Natural killer cell (primary cell): ENCODE measurements at places on chromosomes 12 and 14. TPM values are rescaled to one million over a fixed set of nuclear protein-coding genes. Genes with fewer than 3 reads are reported as not detected.

DNA sequence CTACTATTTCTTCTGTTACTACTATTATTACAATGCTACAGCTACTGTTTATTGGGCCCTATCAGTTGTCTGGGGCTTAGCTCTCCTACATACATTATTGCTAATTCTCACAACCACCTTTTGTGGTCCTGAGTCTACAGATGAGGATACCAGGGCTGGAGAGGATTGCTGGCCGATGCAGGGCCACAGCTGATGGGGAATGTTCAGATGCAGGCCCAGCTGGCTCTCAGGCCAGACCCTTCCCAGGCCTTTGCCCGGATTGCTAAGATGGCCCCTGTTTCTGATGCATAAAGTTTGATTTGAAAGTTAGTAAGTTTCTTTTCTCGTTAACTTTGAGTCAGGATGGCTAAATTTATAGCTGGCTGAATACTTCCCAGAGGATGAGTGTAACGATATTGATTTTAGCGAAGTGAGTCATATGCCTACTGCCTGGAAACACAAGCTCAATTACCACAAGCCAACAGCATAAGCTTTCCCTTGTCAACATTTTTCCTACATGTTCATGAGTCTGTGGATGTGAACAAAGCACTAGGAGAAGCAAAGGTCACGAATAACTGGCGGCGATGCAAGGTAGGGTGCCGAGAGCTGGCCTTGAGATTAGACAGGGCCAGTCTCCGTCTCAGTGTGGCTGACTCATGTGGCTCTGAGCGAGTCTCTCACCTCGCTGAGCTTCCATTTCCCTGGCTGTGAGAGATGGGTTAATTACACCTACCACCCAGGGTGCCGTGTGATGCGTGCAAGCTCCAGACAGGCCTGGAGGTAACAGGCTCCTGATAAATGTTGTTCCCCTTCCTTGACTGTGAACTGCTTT is 111.0 kb downstream of the BEGAIN start:
- no peak for DNase-seq

- DNase-seq, result no peak
These were observed 18.8 kb downstream of the GNG2 start for GRCh38 chr14:51879170-51879569.

GRCh38 chr12:21546716-21547115 is 20.6 kb downstream of the SPX start:
- DNase-seq, result no peak

DNA sequence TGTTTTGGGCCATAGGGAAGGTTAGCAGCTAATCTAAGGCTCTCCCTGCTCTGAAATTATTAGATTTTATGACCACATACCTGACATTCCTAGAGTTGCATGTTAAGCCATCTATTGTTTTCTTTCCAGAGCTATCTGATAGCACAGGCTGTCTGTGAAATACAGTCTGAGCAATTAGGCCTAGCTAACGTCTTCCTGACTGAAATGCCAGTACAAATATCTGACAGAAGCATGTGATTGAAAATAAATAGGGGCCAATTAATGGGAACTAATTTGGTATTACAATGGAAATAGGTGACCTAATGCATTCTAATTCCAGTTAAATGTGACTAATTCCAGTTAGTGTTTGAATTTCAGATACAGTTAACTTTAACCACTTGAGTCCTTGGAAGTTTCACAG is 115.2 kb downstream of the C12orf75 start:
- no peak for DNase-seq

DNA sequence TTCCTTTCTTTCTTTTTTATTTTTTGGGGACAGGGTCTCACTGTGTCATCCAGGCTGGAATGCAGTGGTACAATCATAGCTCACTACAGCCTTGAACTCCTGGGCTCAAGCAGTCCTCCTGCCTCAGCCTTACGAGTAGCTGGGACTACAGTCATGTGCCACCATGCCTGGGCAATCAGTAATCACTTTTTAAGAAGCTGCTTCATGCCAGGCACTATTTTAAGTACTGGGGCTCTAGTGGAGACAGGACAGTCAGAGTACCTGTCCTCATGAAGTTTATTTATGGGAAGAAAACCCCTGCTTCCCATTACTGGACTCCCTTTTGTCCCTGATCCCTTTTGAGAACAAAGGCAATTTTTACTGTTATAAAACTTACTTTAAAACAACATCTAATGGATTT is 124.0 kb upstream of the NPAS3 start:
- DNase-seq, result no peak

- DNase-seq, result peak; percentile 29
These were observed 1.8 kb upstream of the RCOR1 start for GRCh38 chr14:102590667-102591099.

DNA sequence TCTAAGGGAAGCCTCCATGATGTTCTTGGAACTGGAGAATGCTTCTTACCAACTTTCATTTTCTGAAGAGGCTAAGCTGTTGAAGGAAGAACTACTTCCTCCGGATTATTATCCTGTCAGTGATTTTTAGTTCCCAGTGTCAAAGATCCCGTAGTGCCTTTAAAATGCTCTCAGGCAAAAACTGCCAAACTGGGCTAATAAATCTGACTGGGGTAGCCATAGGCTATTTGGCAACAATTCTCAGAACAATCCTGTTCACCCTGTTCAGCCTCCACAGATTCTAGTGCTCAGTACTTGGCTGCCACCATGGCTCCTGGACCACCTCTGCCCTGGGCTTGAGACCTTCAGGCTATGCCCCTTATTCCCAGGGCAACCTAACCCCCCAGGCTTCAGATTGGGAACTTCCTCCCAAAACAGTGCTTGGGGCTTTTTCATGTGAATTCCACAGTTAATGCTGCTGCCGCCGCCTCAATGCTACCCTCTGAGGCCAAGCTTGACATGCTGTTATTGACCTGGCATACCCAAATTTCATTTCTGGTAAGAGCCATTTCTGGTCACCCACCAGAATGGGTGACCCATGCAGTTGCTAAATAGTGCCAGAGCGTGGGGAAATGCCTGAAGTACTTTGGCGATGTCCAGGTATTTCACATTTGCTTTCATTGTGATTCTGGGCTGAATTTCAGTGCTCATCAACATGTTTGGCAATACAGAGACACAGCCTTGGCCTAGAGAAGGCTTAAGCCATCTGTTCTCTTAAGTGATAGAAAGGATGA is 110.0 kb upstream of the ARHGAP5 start:
- no peak for DNase-seq

DNA sequence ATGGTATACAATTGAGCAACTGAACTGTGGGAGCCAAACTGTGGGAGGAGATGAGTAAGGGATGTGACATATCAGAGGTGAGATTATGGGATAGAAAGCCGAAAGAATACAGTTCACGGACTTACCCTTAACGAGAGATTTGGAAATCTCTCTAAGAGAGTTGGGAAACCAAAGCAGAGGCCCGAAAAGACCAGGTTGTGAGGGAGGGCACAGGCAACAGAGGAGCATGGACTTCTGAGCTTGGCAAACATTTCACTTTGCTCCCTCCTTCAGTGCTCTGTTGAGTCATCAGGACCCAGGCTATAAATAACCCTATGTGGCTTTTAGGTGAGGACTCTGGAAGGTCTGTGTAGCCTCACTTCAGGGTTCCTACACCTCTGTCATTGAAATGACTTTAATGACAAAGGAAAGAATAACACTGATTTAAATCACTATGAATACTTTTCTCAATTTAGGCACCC is 120.6 kb downstream of the TGFB3 start:
- DNase-seq, result no peak

- DNase-seq, result no peak
These were observed 35.4 kb downstream of the DMAC2L start for GRCh38 chr14:50347521-50347920.

DNA sequence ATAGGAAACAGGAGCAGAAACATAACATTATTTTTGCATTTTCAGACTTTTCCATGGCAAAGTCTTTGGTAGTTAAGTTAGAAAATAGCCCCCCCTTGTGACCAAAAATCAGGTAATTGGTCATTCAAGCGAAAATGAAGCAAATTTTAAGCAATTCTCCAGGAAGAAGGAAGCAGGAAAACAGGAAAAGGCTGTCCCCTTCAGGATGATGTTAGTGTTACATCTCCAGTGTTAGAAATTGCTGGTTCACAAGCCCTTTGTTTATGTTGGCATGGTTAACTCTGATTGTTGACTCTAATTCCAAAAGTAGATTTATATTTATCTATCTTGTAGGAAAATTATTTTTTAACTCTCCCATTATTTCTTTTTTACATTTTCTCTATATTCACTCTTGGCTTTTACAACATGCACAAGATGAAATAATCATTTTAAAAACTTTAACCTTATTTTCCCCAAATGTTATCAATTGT is 18.8 kb upstream of the GAS2L3 start:
- DNase-seq, result no peak

GRCh38 chr12:69553628-69554248 is 31.5 kb upstream of the CCT2 start:
- DNase-seq, result no peak

DNA sequence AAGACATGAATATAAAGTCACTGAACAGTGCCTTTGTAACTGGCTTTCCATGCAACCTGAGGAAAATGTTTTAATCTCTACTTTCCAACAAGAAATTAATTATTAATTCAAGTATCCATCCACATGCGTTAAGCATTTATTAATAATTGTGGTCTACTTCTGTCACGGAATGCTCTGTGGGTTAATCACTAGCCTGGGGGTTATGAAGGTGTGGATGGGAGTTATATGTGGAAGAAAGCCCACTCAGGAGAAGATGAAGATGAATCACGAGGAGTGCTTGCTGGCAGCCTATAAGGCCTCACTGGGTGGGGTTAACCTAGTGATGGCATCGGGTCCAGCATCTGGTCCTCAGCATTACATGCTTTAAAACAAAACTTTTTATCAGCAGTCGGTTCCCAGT is 99.5 kb upstream of the AVPR1A start:
- no peak for DNase-seq

DNA sequence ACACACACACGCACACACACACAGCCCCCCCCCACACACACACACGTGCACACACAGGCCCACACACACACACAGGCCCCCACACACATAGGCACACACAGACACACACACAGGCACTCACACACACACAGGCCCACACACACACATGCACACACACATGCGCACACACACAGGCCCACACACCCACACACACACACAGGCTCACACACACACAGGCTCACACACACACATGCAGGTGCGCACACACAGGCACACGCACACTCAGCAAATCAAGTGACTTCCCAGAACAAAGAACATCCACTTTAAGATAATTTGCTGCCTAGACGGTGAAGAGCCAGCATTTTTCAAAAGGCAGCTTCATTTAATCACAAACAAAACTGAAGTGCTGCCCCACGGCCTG is 78.5 kb upstream of the FBRSL1 start:
- DNase-seq, result no peak

DNA sequence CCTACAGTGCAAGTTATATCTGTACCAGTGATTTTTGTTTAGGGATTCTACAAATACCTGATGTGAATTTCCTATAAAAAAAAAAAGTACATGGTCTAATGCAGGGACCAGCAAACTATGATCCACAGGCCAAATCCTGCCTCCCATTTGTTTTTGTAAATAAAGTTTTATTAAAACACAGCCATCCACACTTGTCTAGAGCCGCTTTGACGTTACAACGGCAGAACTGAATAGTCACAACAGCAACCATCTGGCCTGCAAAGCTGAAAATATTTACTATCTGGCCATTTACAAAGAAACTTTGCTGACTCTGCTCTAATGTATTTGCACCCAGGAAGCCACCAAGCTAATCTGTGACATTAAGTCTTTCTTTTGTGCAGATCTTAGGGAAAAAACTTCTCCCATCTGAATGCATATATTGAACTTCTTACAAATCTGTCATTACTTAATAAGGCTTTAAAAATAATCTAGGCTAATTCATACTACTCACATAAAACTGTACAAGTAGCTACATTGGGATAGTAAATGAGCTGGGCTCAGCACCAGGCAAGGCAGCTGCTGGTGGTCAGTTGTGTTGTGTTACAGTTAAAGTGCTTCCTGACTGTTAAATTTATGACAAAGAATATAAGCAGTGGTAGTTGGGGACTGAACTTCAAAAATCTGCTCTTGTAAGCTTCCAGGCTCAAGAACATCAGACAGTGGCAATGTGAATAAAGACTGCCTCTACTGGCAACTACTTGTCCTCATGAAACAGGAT is 303.3 kb downstream of the MED13L start:
- no peak for DNase-seq

DNA sequence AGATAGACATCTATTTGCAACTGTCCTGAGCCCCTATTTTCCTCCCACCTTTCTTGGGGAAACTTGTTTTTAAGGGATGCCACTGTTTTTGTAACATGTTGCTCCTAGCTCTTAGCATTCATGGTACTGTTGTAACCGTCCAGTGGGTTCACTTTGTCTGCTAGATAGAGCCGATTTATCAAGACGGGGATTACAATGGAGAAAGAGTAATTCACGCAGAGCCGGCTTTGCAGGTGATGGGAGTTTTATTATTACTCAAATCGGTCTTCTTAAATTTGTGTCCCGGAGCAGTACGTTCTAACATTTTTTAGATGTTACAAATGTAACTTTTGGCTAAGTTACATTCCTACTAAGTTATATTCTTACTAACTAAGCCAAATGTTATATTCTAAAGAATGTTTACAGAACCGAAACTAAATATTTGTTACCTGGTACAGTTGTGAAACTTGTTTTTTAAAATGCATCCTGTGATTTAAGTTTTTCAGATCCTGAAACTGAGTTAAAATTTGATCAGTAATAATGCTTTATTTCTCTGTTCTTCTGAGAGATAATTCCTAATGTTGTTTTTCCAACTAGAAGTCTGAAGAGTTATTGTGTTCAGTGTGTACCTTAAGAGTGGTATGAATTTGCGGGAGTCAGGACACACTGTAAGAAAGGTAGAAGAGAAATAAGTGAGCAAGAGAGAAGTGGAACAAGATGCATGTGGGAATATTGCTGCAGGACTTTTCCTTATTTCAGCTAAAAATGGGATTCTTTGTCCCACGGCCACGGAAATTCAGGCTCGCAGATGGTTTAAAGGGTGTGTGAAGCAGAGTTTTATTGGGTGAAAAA is 20.6 kb upstream of the CLEC2D start:
- no peak for DNase-seq

- no peak for DNase-seq
These were observed 494.3 kb upstream of the ATXN7L3B start for GRCh38 chr12:74043343-74043742.

- DNase-seq, result no peak
These were observed 316.4 kb downstream of the NOVA1 start for GRCh38 chr14:26281280-26281998.

TSFM gene
- total RNA-seq, result 19.7 TPM

NINJ2 gene
- 6.6 TPM for total RNA-seq

MEG3 gene
- 1.0 TPM for total RNA-seq

OAS3 gene
- total RNA-seq, result 24.7 TPM

KRT82 gene
- total RNA-seq, result not detected

LRRC43 gene
- 5.0 TPM for total RNA-seq

CDCA3 gene
- 3.3 TPM for total RNA-seq

KRT1 gene
- total RNA-seq, result not detected

LRRC10 gene
- total RNA-seq, result not detected

PIWIL1 gene
- not detected for total RNA-seq

HDAC7 gene
- 147 TPM for total RNA-seq

WBP11 gene
- total RNA-seq, result 130 TPM

FAM90A1 gene
- 0.28 TPM for total RNA-seq

PRIMA1 gene
- not detected for total RNA-seq

CCDC196 gene
- not detected for total RNA-seq

STAT6 gene
- total RNA-seq, result 340 TPM

FOXM1 gene
- 1.8 TPM for total RNA-seq

ABHD12B gene
- total RNA-seq, result not detected
